Immature natural killer cell (primary cell): ENCODE measurements at places on chromosomes 2 and 18.

- H3K4me1 ChIP-seq: no peaks in the 10 kb centered on the region
- DNase-seq: no peak
- H3K36me3 ChIP-seq: no peaks in the 10 kb centered on the region
These were observed 14.3 kb upstream of the ODC1 start for GRCh38 chr2:10462178-10463083.

DNA sequence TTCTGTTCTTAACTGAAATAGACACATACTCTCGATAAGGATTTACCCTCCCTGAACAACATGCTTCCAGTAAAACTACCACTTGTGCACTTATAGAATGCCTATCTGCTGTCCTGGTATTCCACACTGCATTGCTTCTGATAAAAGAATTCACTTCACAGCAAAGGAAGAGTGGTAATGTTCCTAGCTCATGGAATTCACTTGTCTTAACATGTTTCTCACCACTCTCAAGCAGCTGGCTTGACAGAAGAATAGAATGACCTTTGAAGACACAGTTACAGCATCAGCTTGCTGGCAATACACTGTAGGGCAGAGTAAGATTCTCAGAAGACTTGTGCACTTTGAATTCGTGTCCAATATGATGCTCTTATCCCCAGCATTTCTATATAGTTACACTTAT, 524.1 kb upstream of the CNTNAP5 start:
- no peak overlapping the region for H3K4me3 ChIP-seq
- no peak for DNase-seq
- H3K36me3 ChIP-seq: no peaks in the 10 kb centered on the region
- no peak overlapping the region for H3K27ac ChIP-seq

GRCh38 chr18:66109981-66110380, 359.2 kb downstream of the CDH7 start:
- no peak overlapping the region for H3K4me3 ChIP-seq
- DNase-seq: no peak
- H3K4me1 ChIP-seq: no peaks in the 10 kb centered on the region

- H3K36me3 ChIP-seq: no peaks in the 10 kb centered on the region
- no peak overlapping the region for H3K27ac ChIP-seq
- no peak overlapping the region for H3K4me3 ChIP-seq
- no peak for DNase-seq
These were observed 233.3 kb downstream of the KLHL29 start for GRCh38 chr2:23618265-23618664.

DNA sequence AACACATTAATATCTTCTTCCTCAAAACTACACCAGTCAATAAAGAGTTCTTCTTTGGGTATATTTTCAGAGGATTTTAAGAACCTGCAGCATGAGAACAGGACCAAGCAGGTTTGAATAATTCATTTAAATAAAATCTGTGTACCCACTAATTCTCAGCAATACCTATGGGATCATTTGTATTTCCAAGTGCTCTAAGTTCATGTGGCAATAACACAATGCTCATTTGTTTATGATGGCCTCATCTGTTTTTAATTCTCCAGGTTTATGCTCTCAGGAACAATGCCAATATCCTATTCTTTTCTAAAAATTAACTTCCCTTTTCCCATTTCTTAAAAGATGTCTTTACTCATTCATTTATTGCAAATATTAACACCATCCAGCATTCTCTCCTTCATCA, 264.7 kb downstream of the METTL4 start:
- H3K27ac ChIP-seq: no peak overlapping the region
- H3K4me1 ChIP-seq: no peaks in the 10 kb centered on the region
- no peak overlapping the region for H3K4me3 ChIP-seq
- DNase-seq: no peak
